ENCODE measurements at places on chromosomes 5 and 9. TPM values are rescaled to one million over a fixed set of nuclear protein-coding genes. Genes with fewer than 3 reads are reported as not detected.

Gene DMRT3
- not detected for total RNA-seq

Gene PCDHB5
- total RNA-seq = 0.56 TPM

Gene QRFP
- total RNA-seq = not detected

Gene AHRR
- 9.4 TPM for total RNA-seq

Gene ADAMTS2
- total RNA-seq = 41.0 TPM

Gene WDR31
- total RNA-seq = 0.75 TPM

Gene SPINK4
- total RNA-seq = not detected

Gene NIM1K
- not detected for total RNA-seq

Gene FAM221B
- total RNA-seq = not detected

Gene CEMIP2
- 77.5 TPM for total RNA-seq

Gene ANKRD34B
- total RNA-seq = not detected

Gene TLX3
- total RNA-seq = not detected

Gene IFNA21
- total RNA-seq = not detected

Gene SPINK13
- not detected for total RNA-seq

Gene CFAP157
- total RNA-seq = not detected
